Stimulated activated CD4-positive, alpha-beta T cell treated with anti-CD3 and anti-CD28 coated beads, Interleukin-1b, Interleukin-23, amount 100 ng/mL, for 48 hours (primary cell): ENCODE measurements at places on chromosomes 2 and 18.

DNA sequence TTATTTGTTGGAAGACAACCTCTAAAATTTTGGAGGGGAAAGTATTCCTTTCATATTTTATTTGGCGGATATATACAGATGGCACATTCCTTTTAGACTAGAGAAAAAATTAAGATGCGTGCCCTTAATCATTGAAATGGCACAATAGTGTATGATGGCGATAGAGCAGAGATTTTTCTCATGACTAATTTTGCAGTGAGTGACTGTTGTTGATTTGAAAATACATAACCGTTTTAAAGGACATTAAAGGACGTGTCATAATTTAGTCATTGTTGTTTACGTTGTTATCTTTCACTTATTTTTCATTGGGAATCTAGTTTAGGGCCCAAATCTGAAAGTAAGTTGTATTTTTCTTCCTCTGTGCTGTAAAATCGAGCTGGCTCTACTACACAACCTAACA is 61.7 kb downstream of the CERS6 start:
- DNase-seq = no peak

DNA sequence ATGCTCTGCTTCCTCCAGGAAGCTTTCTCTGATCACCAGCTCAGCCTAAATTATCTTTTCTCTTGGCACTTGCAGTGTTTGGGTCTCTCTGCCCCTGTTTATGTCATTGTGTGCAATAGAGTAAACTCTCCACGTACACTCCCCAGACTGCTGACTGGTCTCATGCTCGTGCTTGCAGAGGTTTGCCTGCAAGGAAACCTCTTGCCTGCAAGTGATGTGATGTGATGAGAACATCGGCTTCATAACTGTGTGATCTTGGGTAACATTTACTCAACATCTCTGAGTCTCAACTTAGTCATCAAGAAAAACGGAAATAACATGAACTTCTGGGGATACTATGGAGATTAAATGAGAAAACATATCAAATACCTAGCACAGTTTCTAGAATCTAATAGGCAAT is 92.3 kb downstream of the BIN1 start:
- DNase-seq = no peak

- DNase-seq = no peak
Observed at GRCh38 chr2:187360286-187360685, 87.8 kb downstream of the CALCRL start.

DNA sequence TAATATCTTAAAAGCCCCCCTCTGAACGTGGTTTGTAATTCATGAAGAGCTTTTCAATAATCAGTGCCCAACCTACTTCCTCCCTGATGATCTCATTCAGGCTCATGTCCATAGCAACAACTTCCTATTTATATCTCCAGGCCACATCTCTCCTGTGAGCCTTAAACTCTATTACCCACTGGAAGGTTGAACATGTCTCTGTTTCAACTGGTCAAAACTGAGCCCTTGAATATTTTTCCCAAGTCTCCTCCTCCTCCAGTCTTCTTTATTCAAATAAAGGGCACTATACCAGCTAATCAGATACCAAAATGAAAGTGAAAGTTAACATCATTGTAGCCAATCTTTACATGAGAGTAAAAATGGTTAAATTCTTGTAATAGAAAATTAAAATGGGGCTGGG is 63.7 kb upstream of the ITGA4 start:
- no peak for DNase-seq

DNA sequence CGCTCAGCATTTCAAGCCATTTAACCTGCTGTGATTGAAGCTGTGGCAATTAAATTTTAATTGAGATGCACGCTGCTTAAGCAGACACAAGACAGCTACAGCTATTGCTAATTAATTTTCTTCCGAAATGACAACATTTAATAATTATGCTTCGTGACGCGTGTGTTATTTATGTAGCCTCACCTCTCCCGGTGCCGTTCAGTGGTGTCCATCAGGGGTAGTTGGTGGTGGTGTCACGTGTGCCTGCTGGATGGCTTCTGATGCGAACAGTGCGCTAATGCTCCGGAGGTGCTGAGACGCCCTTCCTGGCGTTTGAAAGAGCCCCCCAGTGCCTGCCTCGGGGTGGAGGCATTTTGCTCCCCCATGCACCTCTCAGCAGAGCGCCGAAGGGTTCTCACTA is 39.5 kb downstream of the GLI2 start:
- DNase-seq = no peak

- DNase-seq = no peak
Observed at GRCh38 chr2:160167089-160167740, 32.9 kb downstream of the ITGB6 start.

DNA sequence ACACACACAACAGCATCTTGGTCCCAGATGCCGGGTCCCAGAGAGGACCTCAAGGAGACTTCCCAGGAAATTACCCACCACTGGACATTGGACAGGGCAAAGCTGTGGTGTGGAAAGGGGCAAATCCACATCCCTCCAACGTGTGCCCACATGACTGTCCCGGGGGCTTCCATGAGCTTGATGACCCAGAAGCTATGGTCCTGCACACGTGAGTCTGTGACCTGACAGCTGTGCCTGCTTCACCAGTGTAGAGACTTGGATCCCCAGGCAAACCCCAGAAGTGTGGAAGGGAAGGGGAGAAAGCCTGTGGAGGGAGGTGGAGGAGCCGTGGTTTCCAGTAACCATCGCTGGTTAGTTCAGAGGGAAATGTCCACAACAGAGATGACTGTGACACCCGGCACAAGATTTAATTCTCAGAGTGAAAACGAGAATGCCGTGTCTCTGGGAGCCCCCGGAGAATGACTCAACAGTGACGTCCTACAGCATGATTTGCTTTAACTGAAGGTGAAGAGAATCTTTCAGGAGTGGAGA is 19.1 kb upstream of the GPR55 start:
- DNase-seq = peak; percentile 73

DNA sequence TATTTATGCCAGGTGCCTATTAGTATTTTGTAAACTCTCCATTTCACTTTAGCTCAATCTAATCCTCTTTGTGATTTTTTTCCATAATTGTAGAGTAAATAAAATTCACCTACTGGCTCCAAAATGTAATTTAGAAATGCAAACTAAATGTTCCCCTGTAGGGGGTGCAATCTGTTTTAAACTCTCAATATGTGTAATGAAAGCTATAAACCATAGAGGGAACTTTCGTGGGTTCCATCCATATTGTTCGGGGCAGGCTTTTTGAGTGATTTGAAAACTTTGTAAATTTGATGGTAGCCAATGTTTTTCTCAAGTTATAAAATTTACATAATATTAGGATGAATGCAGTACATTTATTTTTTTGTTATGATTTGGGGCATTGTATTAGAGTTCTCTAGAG is 49.4 kb downstream of the TSPYL6 start:
- DNase-seq = no peak

GRCh38 chr18:10743766-10744165 is 217.9 kb downstream of the NAPG start:
- no peak for DNase-seq

DNA sequence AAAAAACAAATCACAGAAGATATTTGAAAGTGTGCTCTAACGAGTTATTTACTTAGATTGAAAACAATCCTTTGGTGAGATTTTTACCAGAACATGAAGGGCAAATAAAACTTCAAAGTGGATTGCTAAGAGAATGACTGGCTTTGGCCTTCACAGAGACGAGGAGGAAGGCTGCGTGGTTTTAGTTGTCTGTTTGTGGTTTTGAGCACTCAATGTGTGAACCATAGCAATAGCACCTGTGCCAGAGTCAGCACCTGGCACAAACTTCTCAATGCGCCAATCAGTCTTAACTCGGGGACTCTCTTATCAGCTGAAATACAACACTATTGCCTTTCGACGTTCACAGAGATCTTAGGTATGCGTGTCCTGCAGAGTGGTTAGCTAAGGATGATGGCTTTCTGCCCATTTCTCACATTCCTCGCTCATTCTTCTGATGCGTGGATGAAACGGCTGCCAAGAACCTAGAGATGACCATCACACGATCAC is 70.0 kb downstream of the MBP start:
- peak; percentile 79 for DNase-seq

- no peak for DNase-seq
Observed at GRCh38 chr2:56714400-56714799, 530.6 kb downstream of the CCDC85A start.

- no peak for DNase-seq
Observed at GRCh38 chr18:14098428-14098827, 33.8 kb downstream of the ZNF519 start.
